Stimulated activated CD8-positive, alpha-beta memory T cell treated with anti-CD3 and anti-CD28 coated beads, Interleukin-4, amount 100 ng/mL, for 24 hours (primary cell): ENCODE measurements at places on chromosomes 1 and 21.

- no peak for DNase-seq
These were observed 9.2 kb upstream of the ERG start for GRCh38 chr21:38507374-38507942.

- DNase-seq, result no peak
These were observed 7.5 kb upstream of the KCNJ15 start for GRCh38 chr21:38249256-38249655.

- DNase-seq, result no peak
These were observed 143.9 kb downstream of the GALNT2 start for GRCh38 chr1:230210981-230211336.

GRCh38 chr1:75353051-75353450, 218.9 kb downstream of the LHX8 start:
- no peak for DNase-seq

DNA sequence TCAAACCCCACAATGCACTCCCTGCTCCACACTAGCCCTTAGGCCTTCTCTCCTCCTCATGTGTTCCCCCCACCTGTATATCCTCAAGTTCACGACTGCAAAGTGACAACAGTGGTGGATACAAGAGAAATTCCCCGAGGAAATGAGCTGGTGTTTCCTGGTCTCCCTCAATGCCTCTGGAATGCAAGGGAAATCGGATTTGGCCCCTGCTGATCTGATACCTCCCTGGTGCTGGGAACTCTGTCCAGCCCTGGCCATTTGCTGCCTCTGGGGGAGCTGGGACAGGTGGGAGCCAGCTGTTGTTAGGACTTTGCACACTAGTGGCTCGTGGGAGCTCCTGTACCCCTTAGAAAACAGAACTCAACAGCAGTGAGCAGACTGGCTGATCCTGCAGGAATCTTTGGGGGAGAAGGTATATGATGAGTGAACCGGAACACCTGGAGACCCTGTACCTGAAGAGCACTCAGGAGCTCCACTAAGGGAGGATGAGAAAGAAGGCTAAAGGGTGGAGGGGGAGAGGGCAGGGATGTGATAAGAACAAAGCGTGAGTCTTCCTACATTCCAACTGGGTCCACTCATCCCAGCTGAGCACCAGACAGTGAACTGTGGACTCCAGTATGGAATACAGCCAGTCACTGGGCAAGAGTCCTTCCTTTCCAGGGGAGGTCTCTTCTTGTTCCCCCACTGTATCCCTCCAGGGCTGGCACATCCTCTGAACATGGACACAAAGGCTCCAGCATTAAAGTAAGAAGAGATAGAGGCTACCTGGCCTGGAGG, 69.3 kb downstream of the PLXNA2 start:
- DNase-seq, result no peak

GRCh38 chr1:155017041-155017945, 14.7 kb downstream of the ZBTB7B start:
- peak; percentile 84 for DNase-seq

DNA sequence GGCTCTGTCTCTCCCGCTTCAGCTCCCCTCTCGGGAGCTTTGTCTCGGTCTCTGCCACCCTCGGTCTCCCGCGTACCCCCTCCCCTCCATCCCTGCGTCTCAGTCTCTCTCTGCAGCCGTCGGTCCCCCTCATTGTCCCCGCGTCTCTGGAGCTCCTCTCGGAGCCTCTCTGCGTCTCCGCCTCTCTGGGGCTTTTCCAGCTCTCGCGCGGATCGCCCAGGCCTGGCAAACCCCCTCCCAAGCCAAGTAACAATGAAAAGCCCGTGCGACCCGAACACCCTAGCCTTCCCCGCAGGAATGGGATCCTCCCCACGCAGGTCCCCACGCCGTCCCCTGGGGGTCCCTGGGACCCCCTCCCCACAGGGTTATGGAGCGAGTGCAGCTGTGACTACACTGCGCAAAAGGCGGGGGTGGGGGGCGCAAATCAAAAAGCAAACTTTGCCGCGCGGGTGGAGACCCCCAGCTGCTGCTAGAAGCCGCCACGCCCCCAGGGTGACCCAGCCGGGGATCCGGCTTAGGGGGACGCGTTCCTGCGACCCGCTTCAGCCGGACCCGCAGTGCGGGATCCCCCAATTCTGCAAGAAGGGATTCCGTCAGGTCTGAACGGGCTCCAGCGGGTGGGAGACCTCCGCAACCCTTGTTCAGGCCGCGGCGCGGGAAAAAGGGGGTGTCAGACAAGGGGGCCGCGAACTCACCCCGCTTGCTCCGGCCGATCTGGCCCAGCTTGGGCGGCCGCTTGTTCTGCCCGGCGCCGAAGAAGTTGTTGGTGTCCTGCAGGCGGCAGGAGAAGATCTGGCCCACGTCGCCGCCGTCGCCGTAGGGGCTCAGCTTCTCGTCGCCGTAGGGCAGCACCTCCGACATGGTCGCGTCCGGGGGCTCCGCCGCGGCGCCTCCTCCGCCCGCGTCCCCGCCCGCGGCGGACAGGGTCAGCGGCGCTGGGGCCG, 1.2 kb downstream of the CAMK2N1 start:
- DNase-seq, result no peak

DNA sequence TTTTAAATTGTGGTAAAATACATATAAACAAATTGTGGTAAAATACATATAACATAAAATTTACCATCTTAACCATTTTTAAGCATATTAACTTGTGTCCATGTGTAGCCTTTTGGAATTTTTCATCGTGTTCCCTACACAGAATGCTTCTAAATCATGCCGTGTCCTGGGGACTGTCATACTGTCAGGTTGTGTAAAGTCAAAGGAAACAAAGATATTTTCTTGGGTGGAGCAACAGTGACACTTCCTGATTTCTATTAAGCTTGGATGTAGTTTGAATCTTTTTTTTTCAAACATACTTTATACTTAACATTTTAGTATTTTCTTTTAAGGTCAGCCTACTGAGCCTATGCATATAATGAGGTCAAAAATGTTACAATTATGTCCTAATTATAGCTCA, 32.3 kb downstream of the DOP1B start:
- no peak for DNase-seq

GRCh38 chr1:54697896-54698295, 17.8 kb upstream of the TTC4 start:
- DNase-seq, result no peak

DNA sequence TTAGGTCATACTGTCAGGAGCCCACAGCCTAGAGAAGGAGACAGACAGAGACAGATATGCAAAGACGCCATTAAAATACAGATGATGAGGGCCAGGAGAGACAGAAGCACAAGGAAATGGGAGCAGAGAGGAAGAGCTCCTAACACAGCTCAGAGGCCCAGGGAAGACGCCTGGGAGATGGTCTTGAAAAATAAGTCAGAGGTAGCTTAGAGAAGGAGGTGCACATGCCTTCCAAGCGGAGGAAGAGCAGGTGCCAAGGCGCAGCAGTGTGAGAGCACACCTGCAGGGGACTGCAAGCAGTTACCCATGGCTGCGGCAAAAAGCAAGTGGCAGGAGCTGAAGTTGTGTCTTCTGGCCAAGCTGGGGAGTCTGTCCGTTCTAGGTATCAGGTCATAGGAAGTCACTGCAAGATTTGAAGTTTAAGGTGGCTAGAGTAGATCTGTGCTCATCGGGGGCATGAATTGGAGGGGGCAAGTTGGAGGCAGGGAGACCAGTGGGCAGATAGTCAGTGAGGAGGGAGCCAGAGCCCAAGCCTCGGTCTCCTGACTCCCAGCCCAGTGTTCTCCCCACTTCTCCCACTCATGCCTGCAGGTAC, 1.3 kb upstream of the TRABD2B start:
- no peak for DNase-seq

DNA sequence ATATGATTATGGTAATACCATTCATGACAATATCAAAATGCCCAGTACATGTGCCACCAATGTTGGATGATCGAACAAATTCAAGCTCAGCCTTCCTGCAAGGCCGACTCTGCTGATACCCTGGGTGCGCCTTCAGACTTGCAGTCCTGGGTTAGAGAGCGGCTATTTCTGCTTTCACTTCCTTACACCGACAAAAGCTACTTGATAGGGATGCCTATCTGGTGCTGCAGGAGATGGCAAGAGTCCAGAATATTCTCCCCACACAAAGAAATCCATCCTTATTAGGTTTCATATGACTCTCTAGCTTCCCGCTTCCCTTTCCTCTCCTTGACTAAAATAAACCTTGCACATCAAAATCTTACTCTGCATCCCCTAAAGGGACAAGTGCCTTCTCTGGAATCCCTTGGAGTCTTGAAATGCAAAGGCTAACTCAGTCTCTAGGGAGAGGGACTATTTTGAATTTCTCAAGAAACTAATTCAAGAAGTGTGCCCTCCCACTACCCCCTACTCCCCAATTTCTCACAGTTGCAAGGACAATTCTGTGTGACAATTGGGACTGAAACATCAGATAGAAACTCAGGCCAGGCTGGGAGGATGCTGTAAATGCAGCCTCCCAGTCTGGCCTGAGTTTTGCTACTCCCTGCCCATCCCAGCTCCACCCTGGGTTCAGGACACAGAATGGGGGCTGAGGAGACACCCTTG, 103.1 kb upstream of the USP24 start:
- no peak for DNase-seq

- DNase-seq, result no peak
These were observed 92.3 kb downstream of the DMRTB1 start for GRCh38 chr1:53551428-53551995.

- no peak for DNase-seq
These were observed 92.4 kb upstream of the PGBD5 start for GRCh38 chr1:230518511-230518910.

- no peak for DNase-seq
These were observed 21.1 kb upstream of the LAMC2 start for GRCh38 chr1:183164963-183165362.

- DNase-seq, result no peak
These were observed 180.0 kb downstream of the RASAL2 start for GRCh38 chr1:178273707-178274410.

- no peak for DNase-seq
These were observed 114.8 kb downstream of the RUNX1 start for GRCh38 chr21:34934350-34934749.

GRCh38 chr1:219265026-219265515, 91.4 kb downstream of the LYPLAL1 start:
- DNase-seq, result no peak

DNA sequence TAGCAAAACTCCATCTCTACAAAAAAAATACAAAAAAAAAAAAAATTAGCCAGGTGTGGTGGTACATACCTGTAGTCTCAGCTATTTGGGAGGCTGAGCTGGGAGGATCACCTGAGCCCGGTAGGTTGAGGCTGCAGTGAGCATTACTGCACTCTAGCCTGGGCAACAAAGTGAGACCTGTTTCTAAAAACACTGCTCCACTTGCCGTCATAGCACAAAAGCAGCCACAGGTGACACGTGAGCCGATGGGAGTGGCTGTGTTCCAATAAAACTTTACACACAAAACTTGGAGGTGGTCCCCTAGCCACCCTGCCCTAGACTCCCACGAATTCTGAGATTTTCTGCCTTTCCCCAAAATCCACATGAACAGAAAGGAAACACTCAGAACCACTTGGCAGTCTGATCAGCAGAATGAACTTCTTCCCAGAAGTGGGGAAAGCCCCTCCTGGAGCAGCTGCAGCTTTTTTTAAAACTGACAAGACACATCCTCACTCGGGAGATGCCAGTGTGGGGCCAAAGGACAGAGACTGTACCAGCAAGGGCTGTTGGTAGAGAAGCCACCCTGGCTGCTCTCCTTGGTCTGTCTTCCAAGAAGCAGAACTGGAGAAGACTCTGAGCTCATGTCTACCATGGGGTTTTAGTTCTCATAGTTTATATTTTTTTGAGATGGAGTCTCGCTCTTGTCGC, 23.3 kb downstream of the PLEKHM2 start:
- no peak for DNase-seq

- no peak for DNase-seq
These were observed 124.5 kb downstream of the PTPRC start for GRCh38 chr1:198763298-198763714.

- no peak for DNase-seq
These were observed 73.5 kb downstream of the WLS start for GRCh38 chr1:68158837-68159236.

- no peak for DNase-seq
These were observed 486 bp upstream of the KCNA3 start for GRCh38 chr1:110675060-110675791.

DNA sequence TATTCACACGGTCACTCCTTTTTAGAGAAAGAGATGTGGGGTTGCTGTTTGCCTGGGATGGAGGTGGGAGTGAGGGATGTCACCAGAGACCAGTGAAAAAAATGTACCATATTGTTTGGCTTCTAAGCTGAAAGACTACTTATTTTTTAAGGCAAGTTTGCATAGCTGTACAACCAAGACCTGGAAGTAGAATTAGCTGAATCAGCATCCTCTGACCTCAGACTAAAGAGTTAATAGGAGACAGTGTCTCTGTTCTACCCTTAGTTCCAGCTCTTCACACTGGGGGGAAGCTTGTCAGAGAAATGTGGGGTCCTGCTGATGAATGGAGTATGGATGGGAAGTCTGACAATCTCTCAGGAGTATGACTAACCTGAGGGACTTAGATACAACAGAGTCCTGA, 41.6 kb downstream of the SLC9C2 start:
- DNase-seq, result no peak

DNA sequence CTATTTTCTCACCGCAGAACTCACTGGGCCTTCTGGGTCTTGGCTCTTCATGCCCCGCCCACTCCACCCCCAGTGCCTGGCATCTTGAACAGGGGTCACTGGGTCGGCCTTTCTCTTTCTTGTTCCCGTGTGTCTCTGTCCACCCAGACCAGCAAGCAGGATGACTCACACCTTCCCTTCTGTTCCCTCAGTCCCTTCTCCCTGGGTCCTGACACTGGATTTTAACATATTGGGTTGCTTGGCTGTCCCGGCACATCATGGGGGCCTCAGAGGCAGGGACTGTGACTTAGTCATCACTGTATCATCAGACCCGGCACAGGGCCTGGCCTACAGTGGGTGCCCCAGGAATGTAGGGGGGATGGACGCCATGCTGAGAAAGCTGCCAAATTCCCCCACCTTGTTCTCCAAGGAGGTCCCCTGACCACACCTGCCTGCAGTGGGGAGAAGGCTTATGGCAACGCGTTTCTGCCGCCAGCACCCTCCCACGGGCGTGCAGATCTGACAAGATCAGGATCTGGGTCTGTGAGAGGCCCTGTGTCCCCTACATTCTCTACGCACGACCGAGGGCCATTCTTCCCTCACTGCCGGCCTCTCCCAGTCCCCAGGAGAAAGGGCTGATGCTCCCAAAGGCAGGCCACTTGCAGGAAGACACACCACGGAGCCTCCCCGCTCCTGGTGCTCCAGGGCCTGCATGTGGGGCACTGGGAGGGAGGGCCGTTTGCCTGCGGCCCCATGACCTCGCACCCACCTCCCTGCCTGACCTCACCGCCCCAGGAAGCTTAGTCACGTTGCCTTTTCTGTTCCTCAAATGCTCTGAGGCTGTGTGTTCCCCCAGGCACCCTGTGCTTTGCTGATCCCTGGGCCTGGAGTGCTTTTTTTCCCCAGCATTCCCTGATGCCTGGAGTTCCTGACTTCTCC, 157.2 kb upstream of the TMEM51 start:
- DNase-seq, result no peak

DNA sequence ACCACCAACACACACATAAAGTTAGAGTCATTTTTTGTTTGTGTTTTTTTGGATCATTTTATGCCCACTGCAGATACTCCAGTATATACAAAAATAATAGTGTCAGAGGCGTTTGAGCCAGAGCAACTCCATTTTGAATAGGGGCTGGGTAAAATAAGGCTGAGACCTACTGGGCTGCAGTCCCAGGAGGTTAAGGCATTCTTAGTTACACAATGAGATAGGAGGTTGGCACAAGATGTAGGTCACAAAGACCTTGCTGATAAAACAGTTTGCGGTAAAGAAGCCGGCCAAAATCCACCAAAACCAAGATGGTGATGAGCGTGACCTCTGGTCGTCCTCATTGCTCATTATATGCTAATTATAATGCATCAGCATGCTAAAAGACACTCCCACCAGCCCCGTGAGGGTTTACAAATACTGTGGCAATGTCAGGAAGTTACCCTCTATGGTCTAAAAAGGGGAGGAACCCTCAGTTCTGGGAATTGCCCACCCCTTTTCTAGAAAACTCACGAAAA, 40.6 kb downstream of the GJA5 start:
- no peak for DNase-seq
